ENCODE measurements at places on chromosomes 2 and 18.

DNA sequence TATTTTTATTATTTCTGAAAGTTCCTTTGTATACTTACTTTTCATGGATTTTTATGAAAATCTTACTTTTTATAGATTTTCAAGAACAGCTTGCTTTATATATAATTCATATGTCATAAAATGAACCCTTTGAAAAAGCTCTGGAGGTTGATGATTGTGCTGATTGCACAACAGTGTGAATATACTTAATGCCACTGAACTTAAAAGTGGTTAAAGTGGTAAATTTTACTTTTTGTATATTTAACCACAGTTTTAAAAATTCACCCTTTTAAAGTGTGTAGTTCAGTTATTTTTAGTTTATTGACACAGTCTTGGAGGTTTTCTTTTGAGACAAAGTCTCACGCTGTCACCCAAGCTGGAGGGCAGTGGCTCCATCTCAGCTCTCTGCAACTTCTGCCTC is 8.4 kb downstream of the SANBR start:
- DNase-seq, result no peak

DNA sequence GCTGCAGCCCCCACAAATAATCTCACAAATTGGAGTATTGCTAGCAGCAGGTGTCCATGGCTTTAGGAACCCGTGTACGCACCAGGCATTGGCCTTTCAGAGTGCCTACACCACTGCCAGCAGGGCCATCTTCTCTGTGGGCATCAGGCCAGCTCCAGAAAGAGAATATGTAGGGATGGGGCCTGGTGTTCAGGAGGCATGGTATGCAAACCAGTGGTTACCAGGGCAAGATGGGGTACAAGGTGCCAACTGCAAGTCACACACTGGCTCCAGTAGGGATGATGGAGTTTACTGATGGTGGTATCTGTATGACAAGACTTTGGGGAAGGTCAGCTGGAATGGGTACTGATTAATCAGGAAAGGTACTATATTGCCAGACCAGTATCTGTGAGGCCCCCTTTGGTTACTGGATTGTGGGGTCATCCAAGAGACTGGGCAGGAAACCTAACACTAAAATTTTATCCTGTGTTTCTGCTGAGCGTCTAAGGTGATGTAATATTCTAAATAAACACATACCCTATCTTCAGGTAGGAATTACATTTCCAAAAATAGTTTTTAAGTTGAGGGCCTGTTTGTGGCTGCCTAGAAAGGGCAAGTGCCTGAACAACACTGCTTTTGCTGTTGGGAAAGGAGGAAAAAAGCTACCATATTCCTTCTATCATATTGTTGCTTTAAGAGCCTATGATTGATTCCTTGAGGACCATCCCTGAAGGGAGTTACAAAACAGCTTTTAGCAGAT is 9.0 kb downstream of the CNOT9 start:
- DNase-seq, result no peak

GRCh38 chr2:217121565-217121964 is 261.7 kb upstream of the TNP1 start:
- no peak for DNase-seq

GRCh38 chr2:159985656-159986055 is 76.8 kb downstream of the PLA2R1 start:
- DNase-seq, result no peak

DNA sequence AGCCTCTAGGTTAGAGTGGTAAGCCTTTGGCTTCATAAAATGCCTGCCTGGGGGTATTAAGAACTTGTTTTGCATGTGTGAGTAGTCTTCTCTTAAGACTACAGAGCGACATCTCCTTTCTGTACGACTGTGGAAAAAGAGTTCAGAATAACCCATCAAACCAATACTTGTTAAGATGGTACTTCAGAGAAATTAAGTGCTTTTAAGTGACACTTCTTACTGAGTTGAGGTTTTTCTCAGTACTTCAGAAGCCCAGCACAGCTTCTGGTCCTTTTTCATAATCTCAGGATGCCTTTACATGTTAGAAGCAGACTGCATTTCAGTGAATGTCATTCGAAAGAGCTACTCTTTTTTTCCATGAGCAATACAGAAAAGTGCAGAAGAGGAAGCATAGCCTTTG is 10.8 kb downstream of the XRCC5 start:
- no peak for DNase-seq

DNA sequence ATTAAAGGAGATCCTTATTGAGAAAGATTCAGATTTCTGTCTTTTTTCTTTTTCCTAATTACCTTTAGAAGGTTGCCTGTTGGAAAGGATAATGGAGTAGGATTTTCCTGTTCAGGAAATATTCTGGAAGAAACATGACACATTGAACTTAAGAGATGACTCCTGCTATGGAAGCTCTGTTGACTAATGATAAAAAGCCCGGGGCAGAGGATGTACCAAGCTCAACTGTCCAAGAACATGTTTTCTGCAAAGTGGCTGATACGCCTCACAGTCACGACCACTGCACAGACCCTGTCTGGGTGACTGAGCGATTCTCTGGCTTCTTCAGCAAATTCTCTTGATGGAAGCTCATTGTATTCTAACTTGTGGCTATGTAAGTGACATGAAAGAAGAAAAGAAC is 86.2 kb upstream of the THOC1 start:
- no peak for DNase-seq

- DNase-seq, result peak; percentile 75
Measured at GRCh38 chr2:120791962-120792297, 56.3 kb downstream of the GLI2 start.

GRCh38 chr2:151826737-151827157 is 1.5 kb downstream of the ARL5A start:
- no peak for DNase-seq

- no peak for DNase-seq
Measured at GRCh38 chr2:149622343-149622742, 34.8 kb upstream of the MMADHC start.

- DNase-seq, result no peak
Measured at GRCh38 chr2:141618457-141618856, 512.4 kb downstream of the LRP1B start.

DNA sequence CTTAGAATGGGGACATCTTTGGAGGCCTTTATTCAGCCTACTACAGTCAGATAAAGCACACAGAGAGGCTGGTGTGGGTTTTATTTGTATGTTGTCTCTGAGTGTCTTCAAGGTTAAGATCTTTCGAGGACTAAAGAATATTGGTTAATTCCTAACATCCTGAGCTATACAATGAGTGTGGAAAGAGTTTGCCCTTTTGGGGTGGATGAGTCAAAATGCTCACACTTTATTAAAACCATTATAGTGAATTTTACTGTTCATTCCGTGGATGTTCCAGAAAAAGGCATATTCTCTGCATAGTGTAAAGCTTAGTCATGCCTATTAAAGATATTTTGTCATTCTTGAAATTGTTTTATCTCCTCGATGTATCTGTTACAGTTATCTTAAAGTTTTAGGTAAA is 29.1 kb upstream of the SLC38A11 start:
- DNase-seq, result peak; percentile 54
